ENCODE measurements at places on chromosomes 2 and 18. TPM values are rescaled to one million over a fixed set of nuclear protein-coding genes. Genes with fewer than 3 reads are reported as not detected.

DNA sequence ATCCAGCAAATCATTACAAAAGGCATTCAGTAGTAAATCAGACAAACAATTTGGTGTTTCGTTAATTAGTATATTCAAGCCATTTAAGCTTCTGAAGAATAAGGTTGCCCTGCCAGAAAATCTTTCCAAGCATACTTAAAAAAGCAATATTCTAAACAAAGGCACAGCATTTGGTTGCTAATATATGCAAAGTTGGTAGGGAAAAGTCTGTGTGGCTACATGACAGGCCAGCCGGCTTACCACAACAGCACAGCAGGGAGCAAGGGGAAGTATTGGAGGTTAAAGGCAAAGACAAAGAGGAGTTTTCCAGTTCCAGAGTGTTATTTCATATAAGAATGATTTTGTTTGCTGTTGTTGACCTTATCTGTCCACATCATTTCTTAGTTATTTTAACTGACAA is 282.3 kb downstream of the MBD5 start:
- DNase-seq, result no peak

- DNase-seq, result peak; percentile 48
These were observed 180.2 kb downstream of the LTBP1 start for GRCh38 chr2:33126958-33127357.

DNA sequence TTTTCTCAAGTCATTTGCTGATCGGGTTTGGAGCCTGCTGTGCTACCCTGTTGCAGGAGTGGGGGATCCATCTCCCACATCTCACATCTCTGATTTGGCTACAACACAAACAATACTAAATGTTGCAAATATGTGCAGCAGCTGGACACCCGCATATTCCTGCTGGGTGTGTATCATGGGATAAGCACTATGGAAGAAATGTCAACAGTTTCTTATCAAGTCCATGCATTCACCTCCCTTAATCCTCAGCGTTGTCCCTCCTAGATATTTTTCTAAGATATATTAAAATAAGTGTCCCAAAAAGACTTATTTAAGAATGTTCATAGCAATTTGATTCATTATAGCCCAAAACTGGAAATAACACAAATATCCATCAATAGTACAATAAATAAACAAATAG is 303.7 kb downstream of the TRIB2 start:
- no peak for DNase-seq

DNA sequence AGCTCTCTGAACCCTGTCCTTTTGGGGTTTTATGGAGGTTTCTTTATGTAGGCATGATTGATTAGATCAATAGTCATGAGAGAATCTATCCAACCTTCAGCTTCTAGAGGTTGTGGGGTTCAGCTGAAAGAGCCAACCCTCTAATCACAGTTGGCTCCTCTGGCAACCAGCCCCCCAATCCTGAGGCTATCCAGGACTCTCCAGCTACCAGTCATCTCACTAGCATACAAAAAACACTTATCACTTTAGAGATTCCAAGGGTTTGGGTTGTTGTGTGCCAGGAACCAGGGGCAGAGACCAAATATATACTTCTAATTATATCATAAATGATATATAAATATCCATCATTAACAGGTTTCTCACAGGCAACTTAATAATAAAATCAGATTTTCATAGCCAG is 11.7 kb downstream of the WDPCP start:
- DNase-seq, result no peak

DNA sequence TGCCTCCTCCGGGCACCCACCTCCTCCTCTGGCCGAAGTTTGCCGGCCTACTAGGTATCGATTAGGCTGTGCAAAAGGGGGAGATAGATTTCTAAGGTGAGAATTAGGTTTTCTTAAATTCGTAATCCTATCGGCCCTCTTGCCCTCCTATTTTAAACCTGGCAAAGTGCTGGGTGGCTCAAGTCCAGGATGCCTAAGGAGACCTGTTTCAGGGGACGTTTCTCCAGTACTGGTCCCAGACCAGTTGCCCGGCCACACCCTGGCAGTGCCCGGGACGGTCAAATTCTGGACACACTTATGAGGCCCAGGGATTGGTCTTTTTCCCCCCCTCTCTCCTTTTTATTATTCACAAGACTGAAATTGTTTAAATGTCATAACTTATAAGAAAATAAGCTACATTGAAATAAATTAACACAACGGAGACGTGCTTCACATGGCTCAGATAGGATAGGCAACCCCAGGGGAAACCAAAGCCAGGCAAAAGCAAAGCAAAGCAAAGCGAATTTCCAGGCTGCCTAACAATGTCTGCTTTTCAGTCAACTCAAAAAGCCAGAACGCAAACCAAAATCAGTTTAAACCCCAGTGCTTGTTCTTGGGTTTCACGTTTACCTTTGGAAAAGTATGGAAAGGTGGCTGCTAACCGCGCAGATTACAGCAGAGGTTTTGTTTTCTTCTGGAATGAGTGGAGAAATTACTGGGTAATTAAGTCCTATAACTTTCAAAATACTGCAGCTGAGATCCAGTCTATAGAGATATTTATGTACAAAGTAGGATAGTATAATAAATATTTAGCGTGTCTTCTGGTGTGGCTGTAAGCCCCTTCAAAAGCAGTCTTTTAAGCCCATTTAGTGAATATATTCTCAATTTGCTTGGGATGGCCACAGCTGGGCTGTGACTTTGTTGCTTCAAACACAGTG is 3.0 kb downstream of the GBX2 start:
- no peak for DNase-seq

DNA sequence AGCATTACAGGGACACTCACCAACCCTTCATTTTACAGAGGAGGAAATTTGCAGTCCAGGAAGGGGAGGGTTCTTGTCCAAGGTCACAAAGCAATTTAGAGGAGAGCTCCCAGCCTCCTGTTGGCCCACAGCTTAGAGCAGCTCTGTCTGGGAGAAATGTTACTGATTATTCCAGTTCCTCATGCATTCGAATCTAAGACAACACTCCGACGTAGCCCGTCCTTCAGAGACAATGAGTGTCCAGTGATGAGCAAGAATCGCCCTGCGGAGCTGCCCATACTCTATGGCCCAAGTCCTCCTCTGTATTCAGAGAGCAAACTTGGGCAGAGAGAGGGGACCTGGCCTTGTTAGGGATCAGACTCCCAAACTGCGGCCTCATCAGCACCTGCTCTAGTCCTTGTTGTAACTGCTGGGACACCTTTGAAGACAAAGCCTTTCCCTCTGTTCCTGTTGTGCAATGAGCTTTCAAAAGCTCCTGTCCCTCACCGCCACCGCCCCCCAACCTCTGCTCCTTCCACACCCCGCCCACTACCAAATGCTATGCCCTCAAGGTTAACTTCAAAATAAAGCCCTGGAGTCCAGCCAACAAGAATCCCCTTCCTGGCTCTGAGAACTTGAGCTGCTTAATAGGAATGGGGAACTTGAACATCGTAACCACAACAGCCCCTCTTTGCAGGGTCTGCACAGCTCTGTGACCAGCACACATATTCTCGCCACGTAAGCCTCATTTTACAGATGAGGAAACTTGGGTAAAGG is 234.8 kb upstream of the SMAD2 start:
- no peak for DNase-seq

The GRB14 gene
- 3.8 TPM for total RNA-seq

The TBR1 gene
- total RNA-seq, result 0.13 TPM

The PRSS56 gene
- total RNA-seq, result not detected

The COLEC12 gene
- total RNA-seq, result not detected
